Osteoblast (primary cell): ENCODE measurements at places on chromosomes 3 and 15. TPM values are rescaled to one million over a fixed set of nuclear protein-coding genes. Genes with fewer than 3 reads are reported as not detected.

GRCh38 chr3:157447026-157447694 is 10.5 kb downstream of the PTX3 start:
- H3K27ac ChIP-seq = peak overlapping the region; percentile 19
- H3K36me3 ChIP-seq = peaks cover 8% of the 10 kb centered on the region

The PRR20G gene
- not detected in 2 replicates for total RNA-seq

The HOMER2 gene
- 7.7 and 11.6 TPM in 2 replicates for total RNA-seq

DNA sequence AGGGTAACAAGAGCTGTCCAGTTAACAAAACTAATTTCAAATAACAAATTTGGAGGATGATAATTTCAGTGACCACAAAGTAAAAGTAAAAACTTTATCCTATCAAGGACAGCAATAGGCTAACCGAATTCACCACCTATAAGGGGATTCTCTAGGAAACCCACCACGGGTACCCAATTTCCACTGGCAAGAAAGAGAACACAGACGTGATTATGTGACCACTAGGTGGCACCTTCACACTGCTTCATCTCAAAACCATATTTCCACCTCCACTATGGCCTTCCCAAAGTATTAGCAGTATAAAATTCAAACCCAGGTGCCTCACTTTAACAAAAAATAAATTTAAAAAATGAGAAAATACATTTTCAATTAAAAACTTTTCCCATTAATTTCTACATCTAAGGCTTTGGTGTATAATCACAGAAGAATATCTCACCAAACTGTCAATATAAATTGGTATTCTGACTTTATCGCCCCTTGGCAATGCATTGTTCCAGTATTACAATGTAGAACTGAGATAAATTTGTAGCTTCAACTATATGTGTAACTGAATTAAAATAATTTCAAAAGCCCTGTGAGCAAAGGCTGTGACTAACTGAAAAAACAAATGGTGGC is 96.5 kb downstream of the FSIP1 start:
- no peaks in the 10 kb centered on the region for H3K36me3 ChIP-seq
- H3K27me3 ChIP-seq = no peaks in the 10 kb centered on the region
- no peak overlapping the region for H3K27ac ChIP-seq
- DNase-seq = no peak
